NT2/D1 (cell line): ENCODE measurements at places on chromosomes 11 and 22.

DNA sequence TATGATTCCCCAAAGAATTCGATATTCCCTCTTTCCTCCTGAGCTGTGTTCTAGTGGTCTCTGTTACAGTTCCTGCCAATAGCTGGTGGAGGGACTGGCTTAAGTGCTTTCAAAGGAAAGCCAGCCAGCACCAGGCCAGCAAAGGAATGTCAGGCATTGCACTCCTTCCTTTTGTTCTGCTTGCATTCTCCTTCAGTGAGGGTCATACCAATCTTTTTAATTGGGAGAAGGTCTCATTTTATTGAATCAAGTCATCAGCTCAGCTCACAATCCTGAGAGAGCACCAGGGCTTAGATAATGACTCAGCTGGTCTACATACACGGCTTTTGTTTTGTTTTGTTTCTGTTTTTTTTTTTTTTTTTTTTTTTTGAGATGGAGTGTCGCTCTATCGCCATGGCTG, 222.9 kb downstream of the NAV2 start:
- peak; percentile 44 for DNase-seq

DNA sequence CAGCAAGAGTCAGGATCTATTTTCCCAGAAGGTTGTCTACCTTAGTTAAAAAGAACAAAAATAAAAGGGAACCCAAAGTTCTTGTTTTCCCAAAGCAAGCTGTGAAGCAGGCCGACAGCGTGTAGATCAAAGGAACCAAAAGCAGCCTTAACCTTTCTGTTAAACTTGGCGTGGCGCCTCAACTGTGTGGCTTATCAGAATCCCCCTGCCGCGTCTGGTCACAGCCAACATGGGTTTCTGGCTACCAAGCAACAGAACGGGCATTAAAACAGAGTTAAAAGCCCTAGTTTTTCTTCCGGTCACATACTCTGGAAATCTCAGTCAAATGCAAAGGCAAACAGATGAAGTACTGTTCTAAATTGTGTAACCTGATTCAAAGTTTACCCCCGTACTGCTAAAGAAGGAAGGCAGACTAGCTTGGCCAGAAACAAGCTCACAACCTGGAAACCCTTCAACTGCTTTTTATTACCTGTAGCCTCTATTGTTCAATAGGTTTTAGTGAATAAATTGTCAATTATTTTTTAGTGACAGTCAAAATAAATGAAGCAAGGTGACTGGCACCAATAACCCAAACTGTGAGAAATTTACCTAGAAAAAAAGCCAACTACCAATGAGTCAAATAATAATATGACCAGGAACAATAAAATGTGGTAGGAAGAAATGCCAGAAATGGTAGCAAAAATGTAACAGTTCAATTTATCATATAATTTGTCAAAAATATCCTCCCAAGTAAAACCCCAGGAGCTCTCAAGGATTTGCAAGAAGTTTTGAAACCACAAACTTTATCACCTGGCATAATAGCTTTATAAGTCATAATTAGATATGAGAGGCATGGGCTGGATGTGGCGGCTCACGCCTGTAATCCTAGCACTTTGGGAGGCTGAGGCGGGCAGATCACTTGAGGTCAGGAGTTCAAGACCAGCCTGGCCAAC, 21.4 kb downstream of the CHKA start:
- DNase-seq, result no peak

- no peak for DNase-seq
These were observed 9.9 kb downstream of the MS4A15 start for GRCh38 chr11:60766547-60766946.

DNA sequence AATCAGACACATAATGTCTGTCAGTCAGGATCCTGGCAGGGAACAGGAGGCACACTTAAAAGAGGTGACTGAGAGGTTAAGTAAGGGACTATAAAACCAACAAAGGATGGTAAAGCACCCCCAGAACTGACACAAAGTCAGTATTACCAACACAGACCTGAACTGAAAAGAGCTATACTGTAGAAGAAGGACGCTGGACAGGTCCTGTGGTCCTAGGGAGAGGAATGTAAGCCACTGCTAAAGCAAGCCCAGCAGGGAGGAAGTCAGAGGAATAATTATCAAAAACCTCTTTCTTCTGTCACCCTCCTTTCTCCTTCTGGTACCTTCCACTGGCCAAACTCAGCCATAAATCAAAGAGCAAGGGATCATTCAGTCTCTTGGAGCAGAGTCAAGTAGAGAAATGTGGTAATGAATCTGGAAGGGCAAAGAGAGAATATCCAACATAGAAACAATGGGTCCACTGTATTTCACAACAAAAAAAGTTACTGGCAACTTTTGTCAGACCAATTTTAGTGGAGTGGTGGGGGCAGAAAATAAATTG, 33.4 kb upstream of the ANGPTL5 start:
- DNase-seq, result no peak

DNA sequence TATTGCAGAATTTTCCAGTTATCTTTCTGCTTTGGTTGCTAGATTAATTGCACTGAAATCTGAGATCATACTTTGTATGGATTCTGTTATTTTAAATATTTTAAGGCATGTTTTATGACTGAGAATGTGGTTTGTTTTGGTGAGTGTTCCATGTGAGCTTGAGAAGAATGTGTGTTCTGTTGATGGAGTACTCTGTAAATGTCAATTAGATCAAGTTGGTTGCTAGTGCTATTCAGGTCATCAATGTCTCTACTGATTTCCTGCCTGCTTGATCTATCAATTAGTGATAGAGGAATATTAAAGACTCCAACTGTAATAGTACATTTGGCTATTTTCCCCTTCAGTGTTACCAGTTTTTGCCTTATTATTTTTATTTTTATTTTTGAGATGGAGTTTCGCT, 64.3 kb upstream of the SHANK2 start:
- no peak for DNase-seq

- DNase-seq, result no peak
These were observed 8.6 kb upstream of the PDE2A start for GRCh38 chr11:72682858-72683243.
